ENCODE measurements at places on chromosomes 5 and 9. TPM values are rescaled to one million over a fixed set of nuclear protein-coding genes. Genes with fewer than 3 reads are reported as not detected.
A peak's percentile ranks its signal among the peaks of the same experiment; 100 is the strongest.

- no peak for DNase-seq
Observed at GRCh38 chr9:102779356-102779755, 215.8 kb upstream of the CYLC2 start.

DNA sequence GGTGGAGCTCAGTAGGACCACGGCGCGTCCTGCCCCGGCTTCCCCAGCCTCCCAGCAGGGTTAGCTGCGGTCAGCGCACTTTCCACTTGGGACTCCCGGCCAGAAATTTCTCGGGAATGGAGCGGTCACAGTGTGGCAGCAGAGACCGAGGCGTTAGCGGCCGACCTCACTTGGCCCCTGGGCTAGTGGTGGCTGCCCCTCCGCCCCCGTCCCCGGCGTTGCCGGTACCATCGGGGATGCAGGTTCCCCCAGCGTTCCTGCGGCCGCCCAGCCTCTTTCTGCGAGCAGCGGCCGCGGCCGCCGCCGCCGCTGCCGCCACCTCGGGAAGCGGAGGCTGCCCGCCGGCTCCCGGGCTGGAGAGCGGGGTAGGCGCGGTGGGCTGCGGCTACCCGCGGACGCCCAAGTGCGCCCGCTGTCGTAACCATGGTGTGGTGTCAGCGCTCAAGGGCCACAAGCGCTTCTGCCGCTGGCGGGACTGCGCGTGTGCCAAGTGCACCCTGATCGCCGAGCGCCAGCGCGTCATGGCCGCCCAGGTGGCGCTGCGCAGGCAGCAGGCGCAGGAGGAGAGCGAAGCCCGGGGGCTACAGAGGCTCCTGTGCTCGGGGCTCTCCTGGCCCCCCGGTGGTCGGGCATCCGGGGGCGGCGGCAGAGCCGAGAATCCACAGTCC is 460 bp downstream of the DMRTA1 start:
- peak; percentile 63 for DNase-seq

The SHOC1 gene
- 0.03 TPM for total RNA-seq

DNA sequence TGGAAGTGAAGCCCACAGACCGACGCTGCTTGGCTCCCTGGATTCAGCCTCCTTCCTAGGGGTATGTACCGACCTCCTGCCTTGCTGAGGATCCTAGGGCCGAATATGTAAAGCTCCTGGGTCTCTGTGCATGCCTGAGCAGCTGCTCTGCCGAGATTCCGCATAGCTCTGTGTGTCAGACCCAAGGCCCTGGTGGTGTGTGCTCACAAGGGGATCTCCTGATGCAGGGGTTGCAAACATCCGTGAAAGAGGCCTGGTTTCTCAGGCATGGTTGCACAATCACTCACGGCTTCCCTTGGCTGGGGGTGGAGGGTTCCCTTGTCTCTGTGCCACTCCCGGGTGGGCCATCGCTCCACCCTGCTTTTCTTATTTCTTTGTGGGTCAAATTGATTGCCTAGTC is 19.9 kb upstream of the SVEP1 start:
- no peak for DNase-seq

DNA sequence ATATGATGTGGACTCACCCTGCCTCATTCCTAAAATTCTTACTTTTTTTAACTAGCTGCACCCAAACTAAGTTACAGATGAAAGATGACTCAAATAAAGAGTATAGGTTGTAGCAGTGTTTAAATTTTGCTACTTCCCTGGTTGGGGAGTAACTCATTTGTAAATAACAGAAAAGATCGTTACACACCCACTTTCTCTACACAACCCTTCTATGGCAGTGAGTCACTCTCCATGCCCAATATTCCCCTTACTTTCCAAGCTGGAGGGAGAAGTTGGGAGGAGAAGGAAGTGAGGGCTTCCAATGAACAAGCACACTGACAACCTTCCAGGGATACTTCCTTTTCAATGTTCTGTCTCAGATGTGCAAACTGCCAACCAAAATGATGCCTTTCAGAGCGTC is 1.9 kb downstream of the RASEF start:
- no peak for DNase-seq

The ENG gene
- total RNA-seq: 3.1 TPM

GRCh38 chr5:87243161-87243844 is 24.4 kb upstream of the RASA1 start:
- DNase-seq: peak; percentile 73

- no peak for DNase-seq
Observed at GRCh38 chr9:133468777-133469421, 9.1 kb downstream of the CACFD1 start.

GRCh38 chr5:138102454-138103318 is 18.9 kb downstream of the WNT8A start:
- no peak for DNase-seq

GRCh38 chr5:167626341-167627123 is 664.9 kb upstream of the WWC1 start:
- DNase-seq: no peak

The HAPLN1 gene
- total RNA-seq: not detected

- no peak for DNase-seq
Observed at GRCh38 chr5:43005031-43005430, 35.1 kb downstream of the ANXA2R start.

DNA sequence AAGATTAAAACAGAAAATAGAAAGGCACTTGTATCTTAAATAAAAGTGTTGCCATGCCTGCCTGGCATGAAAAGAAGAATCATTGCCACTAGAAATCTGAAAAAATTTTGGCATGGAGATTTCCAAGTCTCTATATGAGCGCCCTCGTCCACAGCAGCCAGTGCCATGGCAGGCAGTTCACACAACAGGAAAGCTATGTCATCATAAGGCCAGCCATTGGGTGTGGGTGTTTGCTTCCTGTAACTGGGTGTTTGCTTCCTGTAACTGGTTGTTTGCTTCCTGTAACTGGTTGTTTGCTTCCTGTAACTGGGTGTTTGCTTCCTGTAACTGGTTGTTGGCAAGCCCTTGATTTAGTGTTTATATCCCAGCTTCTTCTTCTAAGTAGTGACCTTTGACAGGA is 446.7 kb downstream of the IRX1 start:
- no peak for DNase-seq

DNA sequence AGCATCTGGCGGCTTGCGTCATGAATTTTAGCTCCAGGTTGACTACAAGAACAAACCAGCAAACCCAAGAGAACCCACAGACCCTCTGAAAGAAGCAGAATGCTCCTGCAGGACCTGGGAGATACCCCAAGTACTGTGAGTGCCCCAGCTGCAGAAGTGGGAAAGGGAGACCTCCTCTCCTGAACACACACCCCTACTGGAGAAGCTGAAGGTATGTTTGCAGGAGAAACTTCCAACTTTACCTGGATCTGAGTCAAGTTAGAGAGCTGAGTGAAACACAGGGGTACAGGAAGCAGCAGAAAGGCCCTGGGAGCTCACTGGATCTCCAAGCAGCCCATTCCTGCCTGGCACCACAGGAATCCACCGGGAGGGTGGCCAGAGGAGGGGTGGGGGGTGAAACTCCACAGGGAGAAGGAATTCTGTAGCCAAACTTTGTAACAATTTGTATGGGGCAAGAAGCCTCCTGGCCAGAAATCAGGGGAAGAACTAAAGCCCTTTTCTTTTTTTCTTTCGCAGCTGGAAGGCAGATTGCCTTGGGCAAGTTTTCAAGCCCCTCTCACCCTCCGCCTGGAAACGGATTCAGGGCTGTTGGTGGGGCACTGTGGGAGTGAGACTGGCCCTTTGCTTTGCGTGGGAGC is 576.2 kb downstream of the BNC2 start:
- no peak for DNase-seq

The MACIR gene
- 11.4 TPM for total RNA-seq

DNA sequence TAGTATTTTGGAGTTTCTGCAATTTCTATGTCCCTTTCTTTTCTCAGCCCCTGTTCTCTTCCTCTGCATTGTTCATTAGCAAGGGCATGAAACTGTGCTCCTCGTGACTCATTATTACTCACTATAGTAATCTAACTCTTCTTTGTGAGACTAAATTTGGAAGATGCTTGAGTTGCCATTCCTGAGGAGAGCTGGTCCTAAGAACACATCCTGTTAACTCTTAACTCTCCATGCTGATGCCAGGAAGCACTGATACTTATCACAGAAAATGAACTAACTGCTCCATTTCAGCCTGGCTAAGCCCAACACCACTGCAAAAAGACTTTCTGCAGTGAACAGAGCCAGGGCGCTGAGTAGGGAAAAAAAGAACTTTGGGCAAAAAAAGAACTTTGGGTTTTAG is 10.6 kb upstream of the CSNK1A1 start:
- DNase-seq: peak; percentile 95

The GPX3 gene
- 13.2 TPM for total RNA-seq

DNA sequence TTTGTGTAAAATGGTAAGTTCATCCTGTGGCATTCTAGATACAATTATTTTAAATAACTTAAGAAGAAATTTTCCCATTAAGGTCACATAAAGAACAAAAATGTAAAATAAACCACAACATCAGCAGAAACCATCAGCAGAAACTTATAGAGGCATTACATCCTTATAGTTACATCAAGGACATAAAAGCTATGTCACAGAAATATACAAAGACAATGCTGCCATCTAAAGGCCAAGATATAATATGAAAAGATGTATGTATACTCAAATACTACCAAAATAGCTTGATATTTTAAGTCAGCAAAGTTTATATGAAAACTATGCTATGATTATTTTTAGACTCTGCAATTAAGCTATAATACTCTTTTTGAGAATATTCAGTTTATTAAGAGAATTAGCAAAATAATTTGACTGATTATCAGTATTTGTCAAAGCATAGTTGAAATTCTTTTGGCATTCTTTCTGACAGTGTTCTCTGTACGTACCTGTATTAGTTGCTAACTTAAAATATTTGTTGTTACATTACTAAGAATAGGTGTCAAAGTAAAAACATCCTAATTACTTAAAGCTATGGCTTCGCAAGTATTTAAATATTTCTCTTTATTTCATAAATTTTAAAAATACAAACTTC is 36.2 kb downstream of the FBXL17 start:
- peak; percentile 38 for DNase-seq

The CDH9 gene
- not detected for total RNA-seq

- DNase-seq: no peak
Observed at GRCh38 chr9:121686930-121687541, 35.6 kb downstream of the DAB2IP start.

GRCh38 chr5:129905473-129906176 is 1.4 kb downstream of the CHSY3 start:
- peak; percentile 15 for DNase-seq

DNA sequence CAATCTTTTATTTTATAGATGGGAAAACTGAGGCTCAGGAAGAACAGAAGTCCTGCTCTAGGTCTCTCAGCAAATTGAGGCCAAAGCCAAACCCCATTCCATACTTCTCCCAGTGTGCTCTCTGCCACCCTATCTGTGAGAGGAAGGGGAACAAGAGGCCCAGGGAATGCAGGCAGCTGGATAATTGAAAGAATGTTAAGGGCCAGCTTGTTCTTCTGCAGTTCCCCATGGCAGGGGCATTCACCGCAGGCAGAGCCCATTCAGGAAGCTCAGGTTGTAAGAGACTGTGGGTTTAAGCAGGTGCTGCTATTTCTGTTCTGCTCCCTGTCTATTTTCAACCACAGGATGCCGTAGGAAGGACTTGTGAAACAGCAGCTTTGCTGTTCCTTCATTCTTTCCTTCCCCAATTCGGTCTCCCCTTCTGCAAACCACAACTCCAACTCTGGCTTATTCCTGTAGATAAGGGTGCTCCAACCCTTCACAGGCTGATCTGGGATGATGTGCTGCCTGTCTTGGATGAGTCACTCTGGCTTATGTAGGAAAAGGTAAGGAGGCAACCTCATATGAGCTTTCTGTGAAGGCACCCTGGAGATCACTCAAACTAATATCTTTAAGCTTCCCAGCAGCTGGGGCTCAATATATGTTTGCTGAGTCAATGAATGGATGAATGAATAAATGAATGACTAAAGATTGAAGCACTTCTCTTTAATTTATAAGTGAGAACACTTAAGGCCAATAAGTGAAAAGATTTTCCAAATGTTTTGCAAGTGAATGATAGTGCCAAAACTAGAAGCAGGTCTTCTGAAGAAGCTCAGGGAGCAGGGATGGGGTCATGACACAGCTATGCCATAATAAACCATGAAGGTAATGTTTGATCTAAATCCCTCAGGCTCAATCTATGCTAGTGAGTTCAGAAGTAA is 377.6 kb downstream of the BRINP1 start:
- peak; percentile 27 for DNase-seq

The PCDHGB4 gene
- total RNA-seq: 0.32 TPM

The CARD6 gene
- total RNA-seq: 5.7 TPM

The IL3 gene
- total RNA-seq: not detected

DNA sequence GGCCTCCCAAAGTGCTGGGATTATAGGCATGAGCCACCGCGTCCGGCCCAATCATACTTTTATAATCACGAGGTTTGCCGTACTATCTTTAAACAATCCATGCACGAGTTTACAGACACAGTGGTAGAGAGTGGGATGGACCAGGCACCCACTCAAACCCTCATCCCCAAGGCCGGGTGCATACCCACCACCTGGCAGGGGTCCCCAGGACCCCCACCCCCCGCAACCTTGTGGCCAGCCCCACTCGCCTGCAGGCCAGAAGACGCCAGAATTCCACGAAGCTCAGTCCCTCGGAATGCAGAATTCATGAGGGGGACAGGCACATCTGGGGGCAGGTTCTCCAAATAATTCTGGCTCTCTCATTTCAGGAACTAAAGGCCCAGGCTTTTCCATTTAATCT is 17.1 kb downstream of the NACC2 start:
- no peak for DNase-seq

DNA sequence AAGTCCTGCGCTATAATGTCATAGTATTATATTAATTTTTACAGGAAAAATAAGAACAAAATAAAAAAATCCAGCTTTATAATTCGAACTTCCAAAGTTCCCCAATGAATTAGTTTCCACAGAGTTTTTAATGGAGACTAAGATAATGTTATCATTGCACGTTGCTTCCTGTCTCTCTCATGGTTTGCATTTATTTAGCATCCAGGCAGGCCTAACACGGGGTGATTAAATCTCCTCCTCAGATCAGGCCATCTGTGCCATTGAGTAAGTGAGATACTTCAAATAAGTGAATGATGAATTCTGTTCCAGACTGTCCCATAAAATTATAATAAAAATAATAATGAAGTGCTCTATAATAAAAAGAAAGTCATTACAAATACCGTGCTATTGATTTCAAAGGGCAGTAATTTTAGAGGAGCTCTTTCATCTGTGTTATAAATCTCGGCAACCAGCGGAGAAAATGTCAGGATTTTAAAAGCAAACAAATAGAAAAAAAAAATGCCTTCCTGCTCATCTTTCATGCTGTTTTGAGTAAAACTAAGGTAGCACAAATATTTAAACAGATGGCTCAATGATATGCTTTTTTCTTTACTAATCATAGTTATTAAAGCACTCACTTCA is 570.6 kb upstream of the ZNF608 start:
- no peak for DNase-seq

DNA sequence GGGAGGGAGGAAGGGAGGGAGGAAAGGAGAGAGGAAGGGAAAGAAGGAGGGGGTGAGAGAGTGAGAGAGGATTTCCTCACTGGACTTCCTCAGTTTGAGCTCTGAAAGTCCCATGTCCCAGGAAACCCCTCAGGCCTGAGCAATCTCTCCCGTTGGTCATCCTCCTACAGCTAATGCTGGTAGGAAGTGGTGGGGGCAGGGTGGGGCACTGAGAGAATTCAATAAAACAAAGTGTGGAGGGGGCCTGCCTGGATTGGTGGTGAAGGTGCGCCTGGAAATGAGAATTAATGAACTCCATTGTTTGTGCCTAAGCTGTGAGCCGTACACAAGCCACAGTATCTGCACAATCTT is 195.0 kb downstream of the RGS3 start:
- DNase-seq: no peak
